ENCODE measurements at places on chromosomes 2 and 18.

- DNase-seq: no peak
Measured at GRCh38 chr2:160652236-160652635, 158.6 kb upstream of the RBMS1 start.

GRCh38 chr2:115294999-115295398, 852.6 kb downstream of the DPP10 start:
- DNase-seq: no peak

GRCh38 chr18:21450503-21450902, 150.0 kb downstream of the ESCO1 start:
- no peak for DNase-seq

- DNase-seq: no peak
Measured at GRCh38 chr2:6562771-6563170, 302.9 kb downstream of the CMPK2 start.

DNA sequence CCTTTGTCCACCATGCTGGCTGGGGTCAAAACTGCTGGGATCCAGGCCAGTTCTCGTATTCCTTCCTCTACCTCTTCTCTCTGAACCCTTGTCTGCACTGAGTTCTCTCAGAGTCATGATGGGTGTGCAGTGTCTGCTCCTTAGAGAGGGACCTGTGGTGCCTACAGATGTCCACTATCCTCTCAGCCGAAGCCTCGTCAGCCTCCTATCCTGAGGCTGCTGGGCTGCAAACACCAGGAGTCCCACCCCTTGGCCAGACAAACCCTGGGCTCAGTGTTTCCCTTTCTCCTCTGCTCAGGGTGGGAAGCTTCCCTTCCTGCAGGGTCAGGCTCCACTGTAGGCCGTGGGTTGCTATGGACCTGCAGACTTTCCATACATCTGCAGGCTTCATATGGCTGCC, 2.3 kb downstream of the INPP5D start:
- DNase-seq: no peak

GRCh38 chr2:65553504-65554074, 121.2 kb upstream of the SPRED2 start:
- no peak for DNase-seq

GRCh38 chr18:36761186-36761698, 67.6 kb downstream of the TPGS2 start:
- no peak for DNase-seq

DNA sequence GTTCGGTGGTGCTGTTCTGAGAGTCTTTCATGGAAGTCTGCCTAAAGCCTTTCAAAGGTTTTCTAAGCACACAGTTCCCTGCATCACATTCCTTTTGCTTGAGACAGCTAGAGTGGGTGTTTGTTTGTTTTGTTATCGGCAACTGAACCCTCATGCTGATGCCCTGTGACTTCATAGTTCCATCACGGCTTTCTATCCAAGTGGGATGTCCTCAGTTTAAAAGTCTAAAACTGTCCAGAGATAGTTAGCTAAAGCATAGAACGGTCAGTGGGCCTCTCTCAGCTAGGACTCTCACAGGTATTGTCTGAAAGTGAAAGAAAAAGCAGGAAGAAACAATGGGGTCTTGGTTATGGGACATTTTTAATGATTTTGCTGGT, 337.3 kb downstream of the OSR1 start:
- DNase-seq: no peak

- DNase-seq: no peak
Measured at GRCh38 chr2:46116553-46116991, 180.6 kb upstream of the EPAS1 start.

GRCh38 chr2:121167411-121167810, 117.6 kb downstream of the TFCP2L1 start:
- no peak for DNase-seq

- no peak for DNase-seq
Measured at GRCh38 chr18:830315-830901, 18.4 kb upstream of the YES1 start.

DNA sequence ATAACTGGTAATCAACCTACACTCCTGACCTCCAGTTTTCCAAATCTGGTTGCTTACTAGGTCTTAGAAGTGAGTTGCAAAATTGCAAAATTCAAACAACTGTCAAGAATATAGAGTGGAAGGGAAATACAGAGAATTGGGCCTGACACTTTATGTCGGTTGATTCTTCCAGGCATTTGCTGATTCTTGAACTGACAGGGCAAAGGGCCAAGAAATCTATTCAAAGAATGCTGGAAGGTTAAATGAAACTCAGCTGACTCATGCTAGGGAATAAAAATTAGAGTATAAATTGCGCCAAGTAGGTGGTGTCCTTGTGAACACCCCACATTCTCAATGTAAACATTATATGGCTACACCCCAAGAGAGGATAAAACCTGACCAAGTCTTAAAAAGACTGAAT, 21.5 kb upstream of the ZSCAN30 start:
- no peak for DNase-seq

- no peak for DNase-seq
Measured at GRCh38 chr2:151904807-151905206, 76.6 kb upstream of the ARL5A start.

- DNase-seq: peak; percentile 96
Measured at GRCh38 chr2:12083081-12083581, 336.7 kb downstream of the LPIN1 start.

GRCh38 chr2:11057031-11057430, 98.2 kb upstream of the SLC66A3 start:
- no peak for DNase-seq

DNA sequence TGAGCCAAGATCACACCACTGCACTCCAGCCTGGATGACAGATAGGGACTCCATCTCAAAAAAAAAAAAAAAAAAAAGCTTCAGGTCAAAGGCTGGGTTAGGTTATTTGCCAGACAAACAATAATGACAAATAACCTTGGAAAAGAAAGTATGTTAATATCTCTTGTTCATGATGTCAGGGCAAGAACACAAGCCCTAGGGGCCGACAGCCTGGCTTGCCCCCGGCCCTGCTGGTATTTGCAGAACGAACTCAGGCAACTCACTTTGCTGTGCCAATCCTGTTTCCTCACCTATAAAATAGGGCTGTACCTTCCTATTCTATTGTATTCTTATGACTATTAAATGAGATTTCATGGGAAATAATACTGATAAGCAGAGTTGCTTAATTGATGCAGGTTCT, 75.4 kb upstream of the CDC42EP3 start:
- no peak for DNase-seq

- DNase-seq: no peak
Measured at GRCh38 chr18:1252936-1253335, 348.3 kb downstream of the ADCYAP1 start.

GRCh38 chr18:79626905-79627749, 52.5 kb upstream of the CTDP1 start:
- DNase-seq: no peak

GRCh38 chr18:29078273-29078672, 901.3 kb upstream of the CDH2 start:
- no peak for DNase-seq

GRCh38 chr2:55161295-55162210, 70.5 kb downstream of the CLHC1 start:
- no peak for DNase-seq

DNA sequence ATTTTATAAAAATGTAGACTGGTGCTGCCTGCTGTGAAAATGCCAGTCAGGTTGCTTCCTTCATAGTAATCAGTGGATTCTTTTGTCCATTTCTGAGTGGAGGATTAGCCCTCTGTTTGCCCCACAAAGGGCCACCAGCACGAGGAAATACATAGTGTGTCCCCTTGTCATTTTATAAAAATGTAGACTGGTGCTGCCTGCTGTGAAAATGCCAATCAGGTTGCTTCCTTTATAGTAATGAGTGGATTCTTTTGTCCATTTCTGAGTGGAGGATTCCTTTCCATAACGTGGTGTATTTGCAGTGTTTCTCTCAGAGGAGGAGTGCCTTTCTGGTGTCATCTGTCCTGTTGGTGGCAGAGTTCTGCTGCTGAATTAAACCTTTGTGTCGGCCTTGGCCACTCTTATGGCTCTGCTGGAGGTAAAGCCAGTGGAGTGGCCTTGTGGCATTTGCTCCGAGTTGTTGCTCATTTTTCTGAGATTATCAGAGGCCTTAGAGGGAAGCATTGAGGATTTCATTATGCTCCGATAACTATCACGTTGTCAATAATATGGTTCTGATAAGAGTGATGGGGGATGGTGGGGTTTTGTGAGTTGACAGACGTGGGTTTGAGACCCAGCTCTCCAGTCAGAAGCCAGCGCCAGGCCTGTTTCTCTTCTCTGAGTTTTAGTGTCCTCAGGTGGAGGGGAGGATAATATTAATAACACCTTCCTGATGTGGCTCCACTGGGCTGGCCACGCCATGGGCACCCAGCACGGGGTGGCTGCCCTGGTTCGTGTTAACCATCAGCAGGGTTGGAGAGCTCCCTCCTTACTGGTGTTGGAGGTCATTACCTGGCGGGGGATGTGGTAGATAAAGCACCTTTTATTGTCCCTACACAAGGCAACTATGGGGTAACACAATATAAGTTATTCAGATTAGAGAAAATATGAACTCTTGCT, 96.6 kb downstream of the NEDD4L start:
- DNase-seq: no peak
